Motor neuron (in vitro differentiated cells): ENCODE measurements at places on chromosomes 7 and 10. TPM values are rescaled to one million over a fixed set of nuclear protein-coding genes. Genes with fewer than 3 reads are reported as not detected.

The SPDYE11 gene
- 1.1 and 1.2 TPM in 2 replicates for total RNA-seq

The TUBAL3 gene
- 0.38 and 0.53 TPM in 2 replicates for total RNA-seq

The KCND2 gene
- total RNA-seq, result 10.4 and 11.6 TPM in 2 replicates

The CWF19L1 gene
- total RNA-seq, result 17.9 and 19.0 TPM in 2 replicates
